ENCODE measurements at places on chromosomes 3 and 15. TPM values are rescaled to one million over a fixed set of nuclear protein-coding genes. Genes with fewer than 3 reads are reported as not detected.

SEMA3G gene
- total RNA-seq: 7.6 TPM

EFCC1 gene
- 5.7 TPM for total RNA-seq

C3orf52 gene
- 7.5 TPM for total RNA-seq

CCR8 gene
- total RNA-seq: not detected

ACKR2 gene
- total RNA-seq: 6.8 TPM

CLSTN2 gene
- total RNA-seq: 4.9 TPM

RTP1 gene
- total RNA-seq: not detected

GOLGA8S gene
- 0.21 TPM for total RNA-seq

GRCh38 chr3:76405196-76405595, 619.8 kb upstream of the ZNF717 start:
- no peak for DNase-seq

DNA sequence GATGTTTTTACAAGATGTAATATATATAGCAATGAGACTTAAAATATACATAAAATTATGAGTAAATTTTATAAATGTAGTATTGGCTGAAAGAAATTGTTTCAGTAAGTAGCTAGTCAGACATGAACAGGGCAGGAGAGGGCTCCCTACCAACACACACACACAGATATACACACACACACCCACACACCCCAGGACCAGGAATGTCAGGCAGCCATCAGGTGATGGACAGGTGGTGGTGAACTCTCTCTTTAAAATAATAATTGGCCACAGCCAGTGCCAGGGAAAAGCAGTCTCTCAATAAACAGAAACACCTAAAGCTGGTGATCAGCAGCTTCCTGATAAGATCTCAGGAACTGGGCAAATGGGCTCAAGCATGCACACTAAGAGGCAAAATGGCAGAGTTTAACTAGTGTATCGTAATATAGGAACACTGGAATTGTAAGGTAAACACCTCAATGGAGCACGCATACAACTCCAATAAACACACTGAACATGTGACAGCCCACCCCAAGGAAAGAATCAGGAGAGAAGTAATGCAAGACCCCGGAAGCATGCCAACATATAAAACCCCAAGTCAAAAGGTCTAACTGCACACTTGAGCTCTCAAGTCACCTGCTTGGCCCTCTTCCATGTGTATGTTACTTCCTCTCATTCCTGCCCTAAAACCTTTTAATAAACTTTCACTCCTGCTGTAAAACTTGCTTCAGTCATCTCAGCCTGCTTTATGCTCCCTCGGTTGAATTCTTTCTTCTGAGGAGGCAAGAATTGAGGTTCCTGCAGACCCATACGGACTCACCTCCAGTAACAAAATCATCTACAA, 1034.1 kb upstream of the SEMA6D start:
- no peak for DNase-seq

DNA sequence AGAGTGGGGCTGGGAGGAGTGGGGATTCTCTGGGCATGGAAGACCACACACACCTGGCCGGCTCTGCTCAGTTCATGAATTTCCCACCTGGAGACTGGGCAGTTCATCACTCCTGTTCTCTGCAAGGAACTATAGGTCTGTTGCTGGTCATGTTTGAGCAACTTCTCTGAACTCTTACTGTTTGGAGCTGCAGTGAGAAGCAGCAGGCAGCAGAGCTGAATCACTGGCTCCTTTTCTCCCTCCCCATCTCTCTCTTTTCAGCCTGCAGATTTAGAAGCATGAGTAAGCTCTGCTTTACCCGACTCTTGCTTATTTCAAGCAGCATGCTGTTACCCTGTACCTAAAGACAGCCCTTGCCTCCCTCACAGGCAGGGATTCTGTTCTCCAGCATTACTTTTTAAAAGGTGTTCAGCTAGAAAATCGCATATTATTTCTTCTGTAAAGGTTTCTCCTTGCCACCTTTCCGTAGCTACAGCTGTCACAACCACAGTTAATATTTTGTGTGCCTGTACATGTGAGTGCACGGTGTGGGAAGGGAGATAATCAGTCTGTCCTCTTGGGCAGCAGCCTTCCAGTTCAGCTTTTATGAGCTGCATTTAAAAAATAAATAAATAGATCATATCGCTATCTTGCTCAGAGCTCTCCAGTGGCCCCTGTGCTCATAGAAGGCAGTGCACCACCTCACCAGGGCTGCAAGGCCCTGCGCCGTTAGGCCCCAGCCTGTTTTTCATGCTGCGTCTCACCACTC, 131.6 kb downstream of the CHCHD6 start:
- DNase-seq: peak; percentile 14

DNA sequence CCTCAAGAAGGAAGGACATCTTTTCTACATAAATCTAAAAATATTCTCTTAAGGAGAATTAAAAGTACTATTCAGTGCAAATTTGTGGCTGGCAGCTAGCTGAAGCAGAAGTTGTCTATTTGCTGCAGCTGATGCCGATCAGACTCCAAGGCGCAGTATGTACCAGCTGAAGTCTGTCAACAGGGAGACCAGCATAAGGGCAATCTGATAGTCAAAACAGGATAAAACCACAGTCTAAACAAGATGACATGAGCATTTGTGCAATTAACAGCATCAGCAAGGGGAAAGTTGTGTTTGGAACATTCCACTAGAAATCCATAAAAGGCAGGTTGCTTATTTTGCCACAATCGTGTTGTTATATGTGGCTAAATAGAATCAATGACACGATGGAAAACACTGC, 198.2 kb upstream of the ROBO2 start:
- DNase-seq: peak; percentile 14

- no peak for DNase-seq
Measured at GRCh38 chr3:140953028-140953960, 11.7 kb downstream of the SLC25A36 start.

GRCh38 chr3:151918253-151919029, 45.0 kb downstream of the SUCNR1 start:
- DNase-seq: no peak

GRCh38 chr3:164208048-164208447, 870.2 kb downstream of the SI start:
- no peak for DNase-seq

GRCh38 chr3:114494498-114494897, 200.7 kb downstream of the TIGIT start:
- no peak for DNase-seq

- DNase-seq: no peak
Measured at GRCh38 chr15:67783303-67783702, 42.0 kb upstream of the SKOR1 start.

DNA sequence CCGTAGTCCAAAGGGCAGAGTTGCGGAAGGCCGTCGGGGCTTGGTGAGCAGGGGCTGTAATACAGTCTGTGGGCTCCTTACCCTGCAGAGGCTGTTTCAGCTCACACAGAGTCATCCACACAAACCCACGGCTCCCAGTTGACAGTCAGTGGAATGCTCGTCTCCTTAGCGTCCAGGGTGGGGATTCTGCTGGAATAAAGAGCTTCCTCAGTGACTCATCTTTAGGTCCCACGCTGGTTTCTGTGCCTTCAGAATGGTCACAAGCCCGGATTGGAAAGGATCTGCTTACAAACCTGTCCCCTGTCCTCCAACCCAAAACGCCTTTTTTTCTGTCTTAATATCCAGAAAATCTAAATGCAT, 201.3 kb upstream of the TPM1 start:
- no peak for DNase-seq

DNA sequence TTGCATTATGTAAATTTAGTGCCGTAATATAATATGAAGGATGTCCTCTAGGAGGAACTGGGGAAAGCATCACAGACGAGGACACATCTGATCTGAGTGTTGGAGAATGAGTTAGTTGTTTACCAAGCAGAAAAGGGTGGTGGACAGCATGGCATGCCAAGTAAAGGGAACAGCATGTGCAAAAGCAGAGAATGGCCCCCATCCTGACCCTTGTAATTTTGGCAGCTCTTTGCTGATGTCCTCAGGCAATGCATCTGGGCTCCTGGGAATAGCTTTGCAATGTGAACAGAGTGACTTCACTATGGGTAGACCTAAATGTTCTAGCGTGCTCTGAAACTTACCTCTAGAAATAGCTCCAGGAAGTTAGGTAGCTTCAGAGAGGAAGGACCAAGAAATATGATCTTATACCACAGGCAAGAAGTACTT, 263.3 kb downstream of the LPP start:
- no peak for DNase-seq

- DNase-seq: no peak
Measured at GRCh38 chr3:187150599-187150998, 11.3 kb upstream of the RPL39L start.

- no peak for DNase-seq
Measured at GRCh38 chr15:65204931-65205660, 6.2 kb downstream of the CILP start.
